Activated CD8-positive, alpha-beta memory T cell treated with anti-CD3 and anti-CD28 coated beads for 48 hours (primary cell): ENCODE measurements at places on chromosomes 6 and 20.

DNA sequence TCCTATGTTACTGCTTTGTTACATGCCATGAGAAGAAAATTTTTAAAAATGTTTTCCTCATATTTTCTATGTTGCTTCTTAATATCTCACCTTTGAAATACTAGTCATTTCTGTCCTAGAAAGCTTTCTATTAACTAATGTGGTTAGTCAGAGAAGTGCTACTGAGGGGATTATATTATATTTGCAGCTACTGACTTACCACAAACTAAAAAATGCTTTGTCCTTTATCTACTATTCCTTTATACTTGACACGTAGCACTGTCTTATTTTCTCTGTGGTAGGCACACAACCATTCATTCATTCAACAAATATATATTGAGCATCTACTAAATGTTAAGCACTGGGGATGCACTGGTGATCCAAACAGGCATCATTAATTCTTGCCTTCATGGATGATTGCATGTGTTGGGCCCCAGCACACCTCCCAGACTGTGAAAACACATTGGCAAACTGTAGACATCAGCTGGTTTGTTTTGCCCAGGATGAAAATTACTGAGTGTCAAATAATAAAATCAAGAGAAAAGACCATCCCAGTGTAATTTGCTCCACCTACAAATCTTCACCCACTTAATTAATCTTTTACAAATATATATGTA, 10.7 kb upstream of the MLIP start:
- no peak for DNase-seq

GRCh38 chr6:48928937-48929336, 534.1 kb downstream of the MMUT start:
- no peak for DNase-seq

DNA sequence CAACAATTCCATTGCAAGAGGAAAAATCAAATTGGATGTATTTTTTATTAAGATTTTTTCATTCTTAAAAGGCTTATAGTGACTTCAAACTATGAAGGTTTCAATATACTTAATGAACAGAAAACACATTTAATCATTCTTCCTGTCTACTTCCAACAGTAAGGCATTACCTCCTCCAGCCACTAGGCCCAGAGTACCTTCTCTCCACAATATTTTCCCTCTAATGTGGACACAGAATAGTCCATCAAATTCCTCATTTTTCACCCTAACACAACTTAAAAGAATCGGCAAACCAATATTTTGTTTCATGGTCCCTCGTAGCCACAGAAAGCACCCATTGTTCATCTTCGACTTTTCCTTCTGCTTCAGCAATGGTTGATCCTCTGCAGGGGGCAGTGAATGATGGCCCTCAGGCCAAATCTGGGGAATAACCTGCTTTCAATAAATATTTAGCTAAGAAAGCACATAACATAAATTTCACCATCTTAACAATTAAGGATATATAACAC, 335.4 kb upstream of the ID4 start:
- DNase-seq: no peak

DNA sequence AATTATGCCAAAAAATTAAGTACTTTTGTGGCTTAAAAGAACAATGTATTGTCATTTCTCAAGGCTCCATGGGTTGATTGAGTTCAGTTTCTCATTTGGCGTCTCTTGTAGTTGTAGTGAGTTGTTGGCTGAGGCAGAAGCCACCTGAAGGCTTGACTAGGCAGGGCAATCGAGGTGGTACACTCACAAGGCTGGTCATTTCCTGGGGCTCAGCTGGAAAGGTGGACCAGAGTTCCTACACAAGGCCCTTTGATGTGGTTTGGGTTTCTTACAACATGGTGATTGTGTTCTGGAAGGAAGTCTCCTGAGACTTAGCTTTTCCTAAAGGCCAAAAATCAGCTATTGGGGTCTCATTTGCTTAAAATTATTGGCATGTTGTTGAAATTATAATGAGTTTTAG, 22.6 kb downstream of the MAS1 start:
- DNase-seq: no peak

DNA sequence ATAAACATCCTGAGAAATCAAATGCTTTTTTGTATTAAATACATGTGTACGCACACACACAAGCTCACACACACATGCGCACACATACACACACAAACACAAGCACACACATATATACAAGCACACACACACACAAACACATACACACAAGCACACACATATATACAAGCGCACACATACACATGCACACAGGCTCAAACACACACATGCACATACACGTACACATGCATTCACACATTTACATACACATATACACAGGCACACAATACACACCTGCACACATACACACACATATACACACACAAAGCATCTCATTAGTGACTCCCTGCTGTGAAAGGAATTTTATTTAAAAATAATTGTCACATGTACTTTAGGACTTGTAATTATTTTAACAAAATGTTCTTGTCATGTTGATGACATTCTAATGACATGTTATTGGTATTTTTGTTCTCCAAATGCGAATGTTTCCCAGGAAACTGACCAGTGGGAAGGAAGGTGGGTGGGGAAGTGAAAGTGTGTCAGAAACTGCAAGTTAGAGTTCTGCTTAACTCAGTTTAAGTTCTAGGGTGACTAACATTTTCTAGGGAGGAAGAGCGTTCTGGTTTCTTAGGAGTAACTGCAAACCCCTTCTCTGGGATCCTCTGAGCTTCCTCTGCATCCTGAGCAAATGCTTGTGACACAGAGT, 113.9 kb upstream of the ZNF217 start:
- no peak for DNase-seq

- no peak for DNase-seq
These were observed 54.1 kb upstream of the SHLD1 start for GRCh38 chr20:5696011-5696559.

DNA sequence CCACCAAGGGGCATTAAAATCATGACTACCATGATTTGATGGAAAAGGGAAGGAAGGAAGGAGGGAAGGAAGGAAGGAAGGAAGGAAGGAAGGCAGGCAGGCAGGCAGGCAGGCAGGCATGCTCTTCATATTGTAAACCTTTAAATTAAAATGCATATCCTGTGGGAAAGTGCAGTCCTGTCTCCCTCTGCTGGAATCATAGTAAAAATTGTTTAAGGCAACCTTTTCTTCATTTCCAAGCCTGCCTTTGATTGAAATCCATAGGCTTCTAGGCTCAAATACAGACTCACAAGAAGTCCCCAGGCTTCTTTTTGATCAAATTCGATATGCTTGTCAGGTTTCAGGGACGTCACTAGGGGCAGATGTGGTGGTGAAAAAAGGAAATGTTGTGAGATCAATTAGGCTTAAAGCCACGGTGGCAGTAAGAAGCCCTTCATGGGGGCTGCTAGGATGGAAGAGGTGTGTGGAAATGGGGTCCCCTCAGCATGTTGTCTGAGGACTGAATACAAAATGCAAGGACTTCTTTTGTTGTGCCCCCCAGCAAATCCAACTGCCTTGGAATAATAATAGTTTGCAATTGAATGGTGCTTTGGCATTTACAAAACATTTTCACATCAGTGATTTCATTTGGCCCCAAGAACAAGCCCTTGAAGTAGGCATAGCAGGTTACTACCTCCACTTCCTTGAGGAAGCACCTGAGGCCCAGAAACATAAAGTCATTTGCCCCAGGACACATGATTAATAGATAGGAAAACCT, 25.6 kb upstream of the GABRR1 start:
- DNase-seq: no peak

DNA sequence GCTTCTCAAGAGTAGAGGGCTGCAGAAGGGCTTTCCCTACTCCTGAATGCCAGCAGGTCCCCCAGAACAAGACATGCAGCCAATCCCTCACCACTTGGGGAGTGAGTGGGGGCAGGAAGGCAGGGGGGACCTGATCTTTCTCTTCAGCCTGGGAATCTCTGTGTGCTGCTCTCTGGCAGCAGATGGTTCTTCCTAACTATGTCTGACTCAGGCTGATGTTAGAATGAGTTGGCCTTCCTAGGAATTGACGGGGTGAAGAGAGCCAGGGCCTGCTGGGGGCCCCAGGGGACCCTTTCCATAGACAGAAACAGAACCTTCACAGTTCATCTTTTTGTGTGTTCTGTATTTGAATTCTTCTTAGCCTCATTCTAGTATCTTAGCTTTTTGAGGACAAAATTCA, 29.0 kb upstream of the TCP11 start:
- no peak for DNase-seq

GRCh38 chr6:119781365-119781764, 431.8 kb upstream of the MAN1A1 start:
- DNase-seq: no peak

DNA sequence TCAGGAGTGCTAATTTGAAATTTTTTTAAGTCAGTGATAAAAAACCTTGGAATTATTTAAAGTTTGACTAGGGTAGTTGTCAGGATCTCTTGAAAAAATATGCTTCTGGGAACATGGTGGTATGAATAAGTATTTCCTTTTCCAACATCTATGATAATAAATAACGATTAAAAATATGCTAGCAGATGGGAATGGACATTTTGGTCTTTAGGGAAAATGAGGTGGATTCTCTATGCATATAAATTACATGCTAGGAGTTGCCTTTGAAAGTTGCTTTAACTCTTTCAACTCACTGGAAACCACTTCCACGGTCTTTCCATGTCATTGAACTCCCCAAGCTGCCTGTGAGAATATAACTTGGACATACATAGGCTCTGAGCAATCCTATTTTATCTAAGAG, 731.5 kb upstream of the MARCKS start:
- DNase-seq: no peak

DNA sequence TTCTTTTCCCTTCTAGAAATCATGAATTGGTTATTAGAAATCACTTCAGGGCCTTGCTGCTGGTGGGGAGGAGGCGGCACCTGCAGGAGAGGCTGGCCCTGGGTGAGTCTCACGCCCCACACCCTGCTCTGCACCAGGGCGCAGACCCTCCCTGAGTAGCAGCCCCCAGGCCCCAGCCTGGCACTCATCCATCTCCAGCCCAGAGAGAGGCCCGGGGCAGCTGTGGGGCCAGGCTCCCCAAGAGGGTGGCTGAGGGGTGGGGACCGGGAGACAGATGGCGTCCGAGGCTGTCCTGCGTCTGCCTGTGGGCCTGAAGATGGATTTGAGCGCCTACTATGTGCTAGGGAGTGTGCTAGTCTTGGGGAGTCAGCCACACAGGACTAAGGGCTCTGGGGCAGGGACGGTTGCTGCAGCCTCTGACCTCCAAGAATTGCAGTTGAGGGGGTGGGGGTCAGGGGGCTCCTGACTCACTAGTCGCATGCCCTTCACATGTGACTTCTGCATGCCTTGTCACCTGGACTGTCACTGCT, 59.6 kb upstream of the GATA5 start:
- no peak for DNase-seq

GRCh38 chr6:75347898-75348610, 63.5 kb upstream of the TMEM30A start:
- DNase-seq: no peak

DNA sequence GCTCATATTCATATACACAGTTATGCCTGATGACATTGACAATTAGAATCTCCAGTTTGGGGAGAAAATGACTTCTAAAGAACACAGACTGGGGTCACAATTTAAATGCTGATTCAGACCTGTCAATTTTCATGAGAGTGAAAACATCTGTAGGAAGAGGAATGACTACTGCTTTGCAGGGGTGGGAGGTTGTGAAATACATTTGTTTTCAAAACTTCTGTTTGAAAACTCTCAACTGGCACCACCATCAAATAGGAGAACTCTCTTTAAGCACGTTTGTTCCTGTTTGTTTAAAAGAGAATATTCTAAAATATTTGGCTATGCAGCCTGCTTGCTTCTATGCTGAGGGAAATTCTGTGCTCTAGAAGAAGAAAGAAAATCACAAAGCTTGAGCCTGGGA, 50.8 kb upstream of the ADGRF5 start:
- DNase-seq: no peak

GRCh38 chr6:9002833-9003232, 567.5 kb upstream of the SLC35B3 start:
- no peak for DNase-seq

GRCh38 chr6:3898265-3898994, 49.3 kb downstream of the FAM50B start:
- no peak for DNase-seq

DNA sequence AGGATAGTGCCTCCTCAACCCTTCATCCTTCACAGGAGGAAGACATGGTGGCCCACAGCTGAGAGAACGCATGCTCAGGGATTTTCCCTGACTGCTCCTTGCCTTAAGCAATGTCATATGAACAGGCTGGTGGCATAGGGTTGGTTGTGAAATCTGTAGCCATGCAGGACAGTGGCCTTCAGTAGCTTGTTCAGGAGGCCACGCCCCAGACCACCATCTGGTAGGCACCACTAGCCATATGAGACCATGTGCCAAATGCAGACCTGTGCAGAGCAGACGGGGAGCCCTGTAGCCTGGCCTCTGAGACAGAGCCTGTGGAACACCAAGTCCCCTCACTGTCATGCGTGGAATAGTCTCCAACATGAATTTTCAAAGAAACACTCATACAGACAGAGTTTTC, 76.5 kb downstream of the ADTRP start:
- DNase-seq: no peak

DNA sequence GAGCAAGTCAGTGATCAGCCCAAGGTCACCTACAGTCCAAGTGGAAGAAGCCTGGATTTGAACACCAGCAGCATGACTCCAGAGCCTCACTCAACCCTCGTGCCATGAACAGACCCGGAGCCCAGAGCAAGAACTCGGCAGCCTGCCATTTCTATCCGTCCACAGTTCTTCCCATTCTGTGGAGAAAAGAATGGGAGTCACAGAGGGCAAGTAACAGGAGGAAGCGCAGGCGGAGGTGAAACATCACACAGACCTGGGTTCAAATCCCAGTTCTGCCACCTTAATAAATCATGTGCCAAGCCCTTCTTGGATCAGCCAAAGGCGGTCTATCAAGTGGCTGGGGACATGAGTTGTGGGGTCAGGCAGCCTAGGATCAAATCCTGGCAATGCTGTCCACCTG, 4.3 kb downstream of the PREX1 start:
- no peak for DNase-seq

DNA sequence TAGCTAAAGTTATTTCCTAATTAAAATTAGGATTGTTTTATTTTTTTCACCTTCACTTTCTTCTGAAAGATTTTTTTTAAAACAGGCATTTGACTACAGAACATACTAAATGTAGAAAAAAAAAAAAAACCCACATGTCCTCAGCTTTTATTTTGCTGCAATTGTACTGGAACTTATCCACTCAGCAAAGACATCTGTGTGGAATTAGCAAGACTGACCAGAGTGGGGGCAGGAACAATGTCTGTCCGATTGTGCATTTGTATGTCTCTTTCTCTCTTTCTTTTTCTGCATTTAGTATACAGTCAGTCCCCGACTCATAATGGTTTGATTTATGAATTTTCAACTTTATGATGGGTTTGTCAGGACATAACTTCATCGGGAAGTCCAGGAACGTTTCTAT, 77.3 kb downstream of the CHD6 start:
- DNase-seq: no peak

- DNase-seq: no peak
These were observed 142.1 kb downstream of the MYB start for GRCh38 chr6:135323202-135323668.

- DNase-seq: no peak
These were observed 78.3 kb downstream of the TBX18 start for GRCh38 chr6:84685983-84686584.

- DNase-seq: no peak
These were observed 71.8 kb downstream of the F13A1 start for GRCh38 chr6:6248651-6249050.
